ENCODE measurements at places on chromosomes 2 and 18. TPM values are rescaled to one million over a fixed set of nuclear protein-coding genes. Genes with fewer than 3 reads are reported as not detected.

KCNG2 gene
- total RNA-seq, result 6.4 TPM

POTEI gene
- not detected for total RNA-seq

GRCh38 chr2:174026122-174026845 is 61.1 kb upstream of the SP3 start:
- DNase-seq, result peak; percentile 66

RAMP1 gene
- total RNA-seq, result 16.4 TPM

DNA sequence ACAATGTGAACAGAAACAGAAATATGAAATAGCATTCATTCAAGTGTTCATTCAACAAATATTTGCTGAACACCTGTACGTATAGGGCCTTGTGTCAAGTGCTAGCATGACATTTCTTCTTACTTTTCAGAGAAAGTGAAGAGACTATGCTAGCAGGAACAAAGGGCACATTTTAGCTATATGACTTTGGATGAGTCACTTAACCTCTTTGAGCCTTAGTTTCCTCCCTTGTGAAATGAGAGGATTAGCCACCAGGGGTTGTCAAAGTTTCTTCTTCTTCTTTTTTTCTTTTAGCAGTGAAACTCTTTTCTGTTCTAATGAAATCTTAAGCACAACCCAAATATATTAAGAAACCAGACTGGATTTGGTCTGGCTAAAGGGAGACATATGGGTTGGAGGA is 53.1 kb downstream of the FIGN start:
- DNase-seq, result peak; percentile 54

- DNase-seq, result no peak
These were observed 39.4 kb upstream of the SH3BP4 start for GRCh38 chr2:234912437-234912836.

- DNase-seq, result no peak
These were observed 99.0 kb upstream of the ID2 start for GRCh38 chr2:8582651-8583399.

- DNase-seq, result no peak
These were observed 47.0 kb upstream of the MAP3K20 start for GRCh38 chr2:173028671-173029070.

- no peak for DNase-seq
These were observed 70.2 kb upstream of the DOK6 start for GRCh38 chr18:69330385-69331005.

DNA sequence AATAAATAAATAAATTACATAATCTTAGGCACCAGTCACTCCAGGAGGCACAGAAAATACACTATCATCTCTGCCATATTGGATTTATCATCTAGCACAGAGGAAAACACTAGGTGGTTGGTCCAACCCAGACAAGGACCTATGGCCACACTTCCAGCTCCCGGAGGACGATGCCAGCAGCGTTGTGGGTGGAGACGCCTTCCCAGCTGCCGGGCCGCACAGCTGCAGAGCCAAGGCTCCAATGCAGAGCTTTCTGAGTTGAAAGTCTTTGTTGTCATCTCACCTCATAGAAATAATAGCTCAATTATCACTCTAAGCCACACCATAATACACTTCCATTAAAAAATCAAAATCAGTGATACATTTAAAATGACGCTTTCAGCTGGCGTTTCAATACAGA is 457.1 kb upstream of the SALL3 start:
- DNase-seq, result no peak

DNA sequence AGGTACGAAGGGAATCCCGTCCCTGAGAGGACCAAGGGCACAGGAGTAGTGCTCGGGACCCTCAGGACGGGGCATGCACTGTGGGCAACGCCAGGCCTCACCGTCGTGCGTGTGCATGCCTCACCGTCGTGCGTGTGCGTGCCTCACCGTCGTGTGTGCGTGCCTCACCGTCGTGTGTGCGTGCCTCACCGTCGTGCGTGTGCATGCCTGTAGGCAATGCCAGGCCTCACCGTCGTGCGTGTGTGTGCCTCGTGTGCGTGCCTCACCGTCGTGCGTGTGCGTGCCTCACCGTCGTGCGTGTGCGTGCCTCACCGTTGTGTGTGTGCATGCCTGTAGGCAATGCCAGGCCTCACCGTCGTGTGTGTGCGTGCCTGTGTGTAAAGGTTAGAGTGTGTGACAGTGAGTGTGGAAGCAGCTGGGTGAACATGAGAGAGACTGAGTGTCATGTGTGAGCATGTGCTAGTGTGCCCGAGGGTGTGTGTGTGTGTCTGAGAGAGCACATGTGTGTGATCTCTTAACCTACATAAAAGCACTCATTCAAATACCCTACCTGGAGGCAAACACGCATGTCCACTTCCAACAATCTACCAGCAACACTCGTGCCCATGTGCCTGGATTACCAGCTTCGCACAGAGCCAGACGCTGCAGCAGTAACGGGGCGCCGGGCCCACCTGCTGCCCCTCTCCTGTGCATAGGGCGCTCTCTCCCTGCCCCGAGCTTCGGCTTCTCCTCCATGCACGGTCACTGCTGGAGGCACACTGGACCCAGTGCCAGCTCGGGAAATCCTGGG is 36.3 kb downstream of the ZNF516 start:
- no peak for DNase-seq

CHRNG gene
- not detected for total RNA-seq

AP1S3 gene
- 3.3 TPM for total RNA-seq

ZC3H15 gene
- 92.7 TPM for total RNA-seq

IKZF2 gene
- total RNA-seq, result 8.2 TPM

GRCh38 chr18:48605408-48605845 is 66.6 kb downstream of the CTIF start:
- DNase-seq, result no peak

KCNS3 gene
- total RNA-seq, result 1.3 TPM

Data from fibroblast of lung (primary cell).